Right forelimb (tissue), 1 donor: ENCODE measurements at places on chromosomes 5 and 9.

DNA sequence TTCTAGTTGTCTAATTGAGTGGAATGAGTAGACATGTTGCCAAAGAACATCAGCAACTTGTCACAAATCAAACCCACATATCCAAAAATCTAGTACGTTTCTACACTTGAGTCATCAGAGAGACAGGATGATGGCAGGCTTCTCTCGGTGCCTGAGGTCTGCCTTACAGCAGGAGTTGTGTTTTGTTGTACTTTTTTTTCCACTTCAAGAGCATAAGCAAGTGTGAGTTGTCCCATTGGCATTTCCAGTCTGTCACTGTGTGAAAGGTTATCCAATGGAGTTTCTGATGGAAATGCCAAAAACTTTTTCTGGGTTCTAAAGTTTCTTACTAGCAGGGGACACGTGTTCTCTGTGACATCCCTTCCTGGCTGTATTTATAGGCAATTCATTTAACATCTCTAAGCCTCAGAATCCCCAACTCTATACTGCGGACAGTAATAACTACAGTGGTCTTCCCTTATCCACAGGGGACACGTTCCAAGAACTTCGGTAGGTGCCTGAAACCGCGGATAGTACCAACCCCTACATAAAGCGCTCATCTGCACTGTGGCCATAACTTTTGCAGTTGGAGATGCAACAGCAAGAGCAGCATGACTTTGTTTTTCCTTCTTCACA is 246.5 kb downstream of the SYK start:
- no peak for DNase-seq

GRCh38 chr9:120263836-120264235 is 316.1 kb downstream of the CDK5RAP2 start:
- no peak for DNase-seq

DNA sequence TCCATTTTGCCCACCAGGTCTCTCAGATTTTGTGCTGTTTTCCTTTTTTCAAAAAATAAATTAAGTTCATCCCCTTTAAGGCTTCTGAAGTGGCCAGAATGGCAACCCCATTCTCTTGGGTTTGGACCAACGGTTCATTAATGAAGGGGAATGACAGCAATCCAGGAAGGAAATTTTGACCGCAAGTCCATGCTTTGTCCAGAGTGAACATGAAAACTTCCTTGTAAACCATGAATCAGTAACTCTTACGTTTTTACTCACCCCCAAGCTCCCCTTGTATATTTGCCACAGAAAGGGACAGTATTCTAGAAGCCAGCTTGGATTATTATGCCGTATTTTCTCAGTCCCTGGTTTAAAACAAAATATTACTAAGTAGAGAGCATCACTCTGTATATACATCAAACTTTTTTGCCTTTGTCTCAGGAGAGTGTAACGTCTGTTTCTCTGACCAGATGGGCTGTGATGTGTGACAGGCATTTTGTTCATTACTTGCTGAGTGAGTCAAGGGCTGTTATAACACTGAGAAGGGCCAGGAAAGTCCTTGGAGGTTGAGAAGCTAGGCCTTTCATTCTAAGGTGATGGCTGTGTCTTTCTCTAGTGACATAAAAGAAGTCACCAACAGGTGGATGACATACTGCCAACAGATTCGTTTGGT is 148.2 kb downstream of the SMARCA2 start:
- no peak for DNase-seq

DNA sequence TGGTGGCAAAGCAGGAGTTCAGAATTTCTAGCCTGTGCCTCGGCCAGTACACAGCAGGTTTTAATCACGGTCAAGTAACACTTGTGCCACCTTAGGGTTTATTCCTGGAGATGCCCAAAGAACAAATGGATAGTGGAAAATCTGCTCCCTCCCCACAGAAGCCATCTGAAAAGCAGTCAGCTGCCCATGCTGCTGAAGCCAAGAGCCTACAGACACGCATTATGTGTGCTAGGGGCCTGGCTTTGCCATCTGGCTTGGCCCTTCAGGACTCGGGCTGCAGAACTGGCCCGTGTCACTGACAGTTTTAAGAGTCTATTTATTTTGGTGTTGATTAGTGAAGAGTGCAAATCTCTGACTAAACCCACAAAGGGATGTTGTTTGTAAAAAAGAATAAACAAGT is 11.1 kb downstream of the ARSB start:
- no peak for DNase-seq

DNA sequence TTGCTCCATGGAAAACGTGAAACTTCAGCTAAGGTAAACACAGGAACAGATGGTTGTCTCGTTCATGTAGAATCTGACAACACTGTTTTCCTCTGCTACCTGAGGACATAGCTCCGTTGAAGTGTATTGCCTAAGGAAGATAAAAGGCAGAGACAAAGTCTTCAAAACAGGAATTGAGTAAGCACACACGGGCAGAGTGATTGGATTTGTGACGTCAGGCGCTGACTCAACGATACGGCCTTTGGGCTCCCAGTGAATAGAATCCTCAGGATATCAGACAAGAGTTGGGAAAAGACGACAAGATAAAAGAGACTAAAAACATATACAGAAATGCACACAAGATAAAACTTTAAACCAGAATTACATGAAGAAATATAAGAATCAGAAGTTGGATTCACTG is 787.1 kb upstream of the CTNND2 start:
- DNase-seq = no peak

GRCh38 chr5:132773114-132773513 is 3.9 kb downstream of the SEPTIN8 start:
- DNase-seq = no peak

DNA sequence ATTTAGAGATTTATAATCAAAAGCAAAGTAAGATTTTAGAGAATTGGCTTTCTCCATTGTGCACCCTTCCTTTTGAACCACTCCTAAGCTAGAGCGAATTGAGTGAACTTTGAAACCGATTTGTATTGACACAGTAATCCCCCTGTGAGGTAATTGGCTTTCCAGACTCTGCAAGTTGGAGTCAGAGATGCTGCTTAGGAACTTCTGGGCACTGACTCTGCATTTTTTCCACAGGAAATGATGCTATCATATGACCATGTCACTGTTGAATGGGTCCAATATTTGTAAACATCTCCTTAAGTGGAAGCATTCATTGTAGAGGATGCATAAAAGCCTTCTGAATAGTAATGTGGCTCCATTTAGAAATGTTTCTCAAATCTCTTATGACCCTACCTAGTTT is 394.4 kb upstream of the ZNF608 start:
- DNase-seq = no peak

DNA sequence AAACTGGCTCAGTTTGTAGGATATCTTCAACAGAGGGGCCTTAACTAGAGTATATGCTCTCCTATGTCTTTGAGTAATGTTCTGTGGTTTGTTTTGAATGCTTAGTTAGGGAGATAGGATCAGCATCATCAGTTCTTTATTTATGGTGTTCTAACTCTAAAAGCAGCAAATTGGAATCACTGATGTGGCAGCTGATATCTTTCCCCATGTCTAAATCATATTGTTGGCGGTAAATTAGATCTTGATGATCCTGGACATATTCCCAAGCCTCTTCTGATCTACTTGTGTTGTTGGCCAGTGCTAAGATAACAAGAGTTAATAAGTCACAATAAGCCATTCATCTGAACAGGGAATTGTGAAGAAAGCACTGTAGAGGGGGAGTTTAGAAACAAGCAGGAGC is 332.4 kb upstream of the DAB2 start:
- no peak for DNase-seq

DNA sequence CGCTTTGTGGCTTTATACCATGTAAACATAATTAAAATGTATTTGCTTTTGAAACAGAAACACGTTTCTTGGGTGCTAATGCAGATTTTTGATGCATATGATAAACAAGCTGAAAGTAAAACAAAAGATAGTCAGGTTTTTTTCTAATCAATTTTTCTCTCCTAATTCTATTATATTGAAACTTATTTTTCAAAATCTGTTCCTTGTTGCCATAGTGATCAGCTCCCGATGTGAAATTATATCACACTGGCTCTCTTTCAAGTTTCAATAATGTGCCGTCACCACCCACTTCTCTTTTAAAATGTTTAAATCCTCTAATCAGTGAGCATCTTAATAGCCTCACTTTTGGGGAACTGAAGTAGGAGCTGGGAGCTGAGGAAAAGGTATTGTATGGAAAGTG is 36.4 kb upstream of the DAPK1 start:
- no peak for DNase-seq

DNA sequence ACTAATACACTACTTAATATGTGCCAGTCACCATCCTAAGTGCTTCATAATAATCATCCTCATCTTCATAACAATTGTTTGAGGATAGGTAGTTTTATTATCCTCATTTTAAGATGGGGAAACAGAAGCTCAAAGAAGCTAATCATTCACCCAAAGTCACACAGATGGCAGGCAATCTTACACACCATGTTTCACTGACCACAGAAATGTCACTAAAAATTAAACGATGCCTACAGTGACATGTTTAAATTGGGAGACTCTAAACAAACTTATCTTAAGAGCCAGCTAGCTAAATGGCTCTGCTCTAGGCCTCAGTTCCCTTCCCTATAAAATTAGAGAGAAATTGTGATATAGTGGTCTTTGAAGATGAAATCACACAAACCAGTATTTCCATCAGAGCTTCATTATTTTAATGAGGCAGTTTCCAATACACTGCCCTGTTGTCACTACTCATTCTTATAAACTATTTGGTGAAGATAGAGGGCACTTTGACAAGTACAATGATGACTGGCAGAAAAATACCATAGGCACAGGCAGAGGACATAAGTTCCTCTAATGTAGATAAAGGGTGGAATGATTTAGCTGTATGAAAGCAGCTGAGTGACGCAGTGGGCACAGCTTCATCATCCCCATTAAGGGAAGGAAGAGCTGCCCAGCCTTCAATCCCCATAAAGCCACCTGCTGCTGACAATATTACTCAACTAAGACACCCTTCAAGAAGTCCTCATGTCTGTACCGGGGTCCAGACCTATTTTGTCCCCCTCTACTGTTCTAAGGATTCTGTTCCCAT is 224.1 kb downstream of the ACTL7B start:
- no peak for DNase-seq

DNA sequence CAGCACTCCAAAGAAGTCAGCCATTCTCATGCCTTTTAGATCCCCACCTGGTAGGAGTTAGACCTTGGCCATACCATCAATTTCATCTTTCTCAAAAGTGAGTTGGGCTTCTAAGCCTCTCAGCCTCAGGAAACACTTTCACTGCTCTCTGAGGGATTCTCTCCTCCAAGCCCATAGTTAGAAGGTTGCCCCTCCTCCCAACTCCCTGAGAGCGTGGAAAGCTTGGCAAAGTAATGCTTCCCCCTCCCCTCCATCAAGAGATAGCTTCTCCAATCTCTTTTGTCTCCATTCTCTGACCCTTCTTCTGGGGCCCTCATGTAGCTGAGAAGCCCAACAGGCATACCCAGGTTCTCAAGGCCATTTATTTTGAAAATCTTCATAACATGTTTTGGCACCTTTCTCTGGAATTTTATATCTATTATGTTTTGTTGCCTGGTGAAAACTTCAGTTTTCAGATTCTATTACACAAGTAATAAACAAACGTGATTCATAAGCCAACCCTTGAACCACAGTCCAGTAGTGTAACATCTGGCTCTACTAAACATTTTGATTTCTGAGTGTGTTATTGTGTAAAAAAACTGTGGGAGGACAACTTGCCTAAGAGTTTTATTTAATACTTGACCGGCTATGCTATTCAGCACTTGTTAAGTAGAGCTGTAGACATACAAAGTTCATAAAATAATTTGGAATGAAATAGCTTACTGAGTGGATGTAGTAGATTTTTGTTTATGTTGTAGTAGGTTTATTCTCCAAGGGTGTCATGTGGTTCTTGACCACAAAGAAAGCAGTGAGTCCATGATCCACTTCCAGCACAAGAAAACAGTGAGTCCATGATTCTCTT is 17.1 kb downstream of the LVRN start:
- DNase-seq = peak; percentile 52

- DNase-seq = no peak
These were observed 83.1 kb downstream of the EDIL3 start for GRCh38 chr5:84301535-84301934.

DNA sequence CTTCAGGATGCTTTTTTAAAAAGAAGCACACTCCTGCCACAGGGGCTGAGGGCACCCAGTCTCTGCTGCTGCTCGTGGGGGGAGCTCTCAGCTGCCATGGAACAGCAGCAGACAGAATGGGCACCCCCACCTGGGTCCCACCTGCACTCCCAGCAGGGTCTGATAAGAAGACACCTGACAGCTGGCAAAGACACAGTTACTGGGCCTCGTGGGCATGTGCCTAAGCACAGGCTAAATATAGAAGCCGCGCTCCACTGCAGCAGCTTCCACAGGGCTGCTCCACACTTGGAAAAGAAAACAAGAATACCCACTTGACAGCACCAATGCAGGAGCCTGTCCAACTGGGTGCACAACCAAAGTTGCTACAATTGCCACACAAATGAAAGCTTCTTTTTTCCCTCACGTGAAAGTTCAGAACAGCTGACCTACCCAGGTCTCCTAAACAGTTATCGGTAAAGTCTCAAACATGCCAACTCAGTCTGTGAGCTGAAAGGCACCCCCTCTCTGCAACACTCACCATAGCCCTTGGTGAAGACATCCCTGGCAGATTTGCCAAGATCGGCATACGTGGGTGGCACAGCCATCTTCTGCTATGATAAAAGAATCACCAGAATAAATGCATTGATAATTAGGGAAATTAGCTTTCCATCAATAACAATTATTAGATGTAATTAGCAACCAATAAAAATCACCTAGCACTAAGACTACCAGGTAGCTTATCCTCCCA is 12.2 kb downstream of the VDAC1 start:
- DNase-seq = no peak

- no peak for DNase-seq
These were observed 34.5 kb upstream of the LIFR start for GRCh38 chr5:38590838-38591522.

DNA sequence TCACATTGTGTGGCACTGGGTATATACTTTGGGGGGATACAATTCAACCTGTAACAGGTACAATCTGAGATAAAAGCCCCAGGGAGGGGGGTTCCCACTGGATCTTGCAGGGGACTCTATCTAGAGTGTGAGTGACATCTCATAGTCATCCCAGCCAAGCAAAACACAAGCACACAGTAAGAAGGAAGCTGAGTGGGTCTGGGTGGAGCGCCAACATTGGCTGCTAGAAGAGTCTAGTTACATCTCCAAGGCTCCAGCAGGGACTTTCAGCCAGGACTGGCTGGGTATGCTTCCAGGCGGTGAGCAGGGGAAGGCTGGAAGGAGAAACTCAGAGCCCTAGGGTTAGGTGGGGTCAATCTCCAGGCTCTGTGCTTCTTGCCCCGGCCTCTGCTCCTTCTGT is 53.0 kb downstream of the IL31RA start:
- DNase-seq = no peak
